ENCODE measurements at places on chromosomes 11 and 22. TPM values are rescaled to one million over a fixed set of nuclear protein-coding genes. Genes with fewer than 3 reads are reported as not detected.

The SLC35E4 gene
- 2.8 TPM for total RNA-seq

The BEST1 gene
- 60.9 TPM for total RNA-seq

The GAL3ST3 gene
- not detected for total RNA-seq

The PATZ1 gene
- total RNA-seq: 21.7 TPM

The NCF4 gene
- total RNA-seq: not detected

The MYBPC3 gene
- total RNA-seq: not detected

The SOX6 gene
- total RNA-seq: 39.6 TPM

The OR52I2 gene
- not detected for total RNA-seq

The GGT5 gene
- 1.1 TPM for total RNA-seq

The CLTCL1 gene
- total RNA-seq: 3.0 TPM

The SLC22A6 gene
- not detected for total RNA-seq

The ZP1 gene
- not detected for total RNA-seq

The MS4A3 gene
- not detected for total RNA-seq

The HBD gene
- not detected for total RNA-seq

The PIWIL4 gene
- total RNA-seq: 0.73 TPM

The FADS1 gene
- total RNA-seq: 103 TPM

The KRTAP5-1 gene
- not detected for total RNA-seq

The ARHGAP32 gene
- total RNA-seq: 16.3 TPM

Measured in melanocyte of skin (primary cell).